Transverse colon (tissue), 4 donors: ENCODE measurements at places on chromosomes 11 and 22. TPM values are rescaled to one million over a fixed set of nuclear protein-coding genes. Genes with fewer than 3 reads are reported as not detected.

Gene OR10D3
- total RNA-seq = not detected

Gene GALNT18
- 8.8 TPM for total RNA-seq

Gene OR5B21
- not detected for total RNA-seq

Gene OR2AT4
- total RNA-seq = not detected

Gene OR51E2
- 1.8 TPM for total RNA-seq
